ENCODE measurements at places on chromosomes 7 and 10.
A peak's percentile ranks its signal among the peaks of the same experiment; 100 is the strongest.

GRCh38 chr7:14125998-14126397, 136.5 kb upstream of the ETV1 start:
- no peak for DNase-seq

DNA sequence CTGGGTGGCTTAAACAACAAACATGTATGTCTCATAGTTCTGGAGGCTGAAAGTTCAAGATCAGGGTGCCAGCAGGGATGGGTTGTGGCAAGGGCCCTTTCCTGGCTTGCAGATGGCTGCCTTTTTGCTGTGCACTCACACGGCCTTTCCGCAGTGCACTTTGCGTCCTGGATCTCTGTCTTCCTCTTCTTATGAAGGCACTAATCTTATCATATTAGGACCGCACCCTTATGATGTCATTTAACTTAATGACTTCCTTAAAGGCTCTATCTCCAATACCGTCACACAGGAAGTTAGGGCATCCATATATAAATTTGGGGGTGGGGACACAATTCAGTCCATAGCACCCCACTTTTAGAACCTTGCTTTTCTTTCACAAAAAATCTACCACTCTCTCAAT, 255.2 kb downstream of the SNX13 start:
- no peak for DNase-seq

- DNase-seq = no peak
These were observed 557.0 kb upstream of the IGFBP3 start for GRCh38 chr7:46478046-46478445.

GRCh38 chr7:1883834-1884582, 213.9 kb downstream of the ELFN1 start:
- no peak for DNase-seq

DNA sequence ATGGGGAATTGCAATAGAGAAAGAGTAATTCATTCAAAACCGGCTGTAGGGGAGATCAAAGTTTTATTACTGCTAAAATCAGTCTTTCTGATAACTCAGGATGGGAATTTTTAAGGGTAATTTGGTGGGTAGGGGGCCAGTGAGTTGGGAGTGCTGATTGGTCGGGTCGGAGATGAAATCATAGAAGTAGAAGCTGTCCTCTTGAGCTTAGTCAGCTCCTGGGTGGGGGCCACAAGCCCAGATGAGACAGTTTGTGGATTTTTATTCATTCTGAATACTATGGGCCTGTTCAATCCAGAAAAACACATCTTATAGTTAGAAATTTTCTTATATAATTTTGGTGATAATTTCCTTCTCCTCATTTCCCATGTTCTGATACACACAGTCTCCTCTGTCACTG, 25.4 kb downstream of the CALD1 start:
- DNase-seq = no peak

DNA sequence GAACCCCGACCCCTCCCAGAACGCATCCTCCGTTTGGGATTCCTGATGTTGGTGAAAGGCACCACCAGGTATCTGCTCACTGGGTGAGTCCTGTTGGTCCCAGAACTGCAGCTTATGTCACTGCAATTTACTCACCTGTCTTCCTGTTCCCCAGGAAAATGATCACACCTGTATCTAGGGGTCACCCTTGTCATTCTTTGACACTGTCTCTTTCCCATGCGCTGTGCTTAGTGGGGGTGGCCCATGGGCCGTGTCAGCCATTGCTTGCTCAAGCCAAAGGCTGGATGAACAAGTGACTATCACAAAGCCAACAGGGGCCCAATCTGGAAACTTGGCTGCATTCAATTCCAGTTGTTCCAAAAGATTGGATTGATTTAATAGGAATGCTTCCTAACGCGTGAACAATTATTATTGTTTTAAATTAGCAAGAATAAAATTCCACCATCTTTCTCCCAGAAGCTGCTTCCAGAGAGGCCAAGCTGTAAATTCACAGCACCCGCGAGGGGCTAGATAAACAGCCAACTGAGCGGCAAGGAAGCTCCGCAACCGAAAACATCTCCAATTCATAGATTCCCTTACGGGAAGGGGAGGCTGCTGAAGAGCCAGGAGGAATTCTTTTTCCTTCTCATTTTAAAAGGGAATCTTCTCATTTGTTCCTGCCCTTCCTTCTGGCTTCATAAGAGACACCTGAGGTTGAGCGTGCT, 134.8 kb upstream of the ZMIZ1 start:
- no peak for DNase-seq

GRCh38 chr10:95328013-95328412, 37.2 kb upstream of the PDLIM1 start:
- DNase-seq = no peak

GRCh38 chr10:987870-988666, at the start of gene GTPBP4:
GTPBP4 (plus strand) TSS chr10:988434; CDS start chr10:988480, 46 bp downstream.
- peak; percentile 97 for DNase-seq

- DNase-seq = peak; percentile 81
These were observed 1.9 kb upstream of the SH2D4B start for GRCh38 chr10:80535671-80536360.

- DNase-seq = no peak
These were observed 57.6 kb upstream of the ADGRA1 start for GRCh38 chr10:133030126-133030525.

- no peak for DNase-seq
These were observed 185.1 kb upstream of the PRPS1L1 start for GRCh38 chr7:18212758-18213157.

GRCh38 chr7:151706277-151707104, 170.4 kb downstream of the PRKAG2 start:
- DNase-seq = no peak

GRCh38 chr10:34816501-34817002, 1.5 kb upstream of the PARD3 start:
- no peak for DNase-seq

- no peak for DNase-seq
These were observed 114.1 kb upstream of the MACROH2A2 start for GRCh38 chr10:69938541-69938991.

DNA sequence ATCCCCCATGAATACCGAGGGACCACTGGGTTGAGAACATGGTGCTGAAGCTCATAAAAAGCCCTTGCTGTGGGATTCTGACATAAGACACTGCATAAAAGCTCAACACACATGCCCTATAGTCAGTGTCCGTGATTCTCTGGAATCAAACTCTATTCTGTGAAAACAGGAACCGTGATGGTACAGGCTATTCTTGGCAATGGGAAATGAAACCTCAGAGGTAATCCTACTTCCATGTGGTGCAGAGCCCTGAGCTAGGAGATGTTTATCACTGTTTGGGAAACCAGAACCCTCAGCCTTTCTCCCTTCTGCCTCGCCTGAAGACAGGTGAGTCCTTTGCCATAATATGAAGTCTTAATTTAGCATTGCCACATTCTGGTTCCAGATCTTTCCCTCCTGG, 80.8 kb upstream of the PRSS1 start:
- DNase-seq = no peak

GRCh38 chr10:114436941-114437340, 32.6 kb upstream of the AFAP1L2 start:
- no peak for DNase-seq

- peak; percentile 35 for DNase-seq
These were observed 112.1 kb downstream of the VPS41 start for GRCh38 chr7:38796626-38797501.

DNA sequence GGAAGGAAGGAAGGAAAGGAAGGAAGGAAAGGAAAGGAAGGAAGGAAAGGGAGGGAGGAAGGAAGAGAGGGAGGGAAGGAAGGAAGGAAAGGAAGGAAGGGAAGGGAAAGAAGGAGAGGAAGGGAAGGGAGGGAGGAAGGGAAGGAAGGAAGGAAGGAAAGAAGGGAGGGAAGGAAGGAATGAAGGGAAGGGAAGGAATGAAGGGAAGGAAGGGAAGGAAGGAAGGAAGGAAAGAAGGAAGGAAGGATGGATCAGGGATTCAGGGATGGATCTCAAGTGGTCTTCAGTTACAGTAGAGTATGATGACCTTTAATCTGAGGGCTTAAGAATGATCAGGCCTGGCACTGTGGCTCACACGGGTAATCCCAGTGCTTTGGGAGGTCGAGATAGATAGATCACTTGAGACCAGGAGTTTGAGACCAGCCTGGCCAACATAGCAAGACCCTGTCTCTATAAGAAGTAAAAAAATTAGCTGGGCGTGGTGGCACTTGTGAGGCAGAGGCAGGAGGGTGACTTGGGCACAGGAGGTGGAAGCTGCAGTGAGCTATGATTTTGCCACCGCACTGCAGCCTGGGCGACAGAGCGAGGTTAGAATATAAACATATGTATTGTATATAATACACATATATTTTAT, 760 bp upstream of the FOXK1 start:
- peak; percentile 23 for DNase-seq

DNA sequence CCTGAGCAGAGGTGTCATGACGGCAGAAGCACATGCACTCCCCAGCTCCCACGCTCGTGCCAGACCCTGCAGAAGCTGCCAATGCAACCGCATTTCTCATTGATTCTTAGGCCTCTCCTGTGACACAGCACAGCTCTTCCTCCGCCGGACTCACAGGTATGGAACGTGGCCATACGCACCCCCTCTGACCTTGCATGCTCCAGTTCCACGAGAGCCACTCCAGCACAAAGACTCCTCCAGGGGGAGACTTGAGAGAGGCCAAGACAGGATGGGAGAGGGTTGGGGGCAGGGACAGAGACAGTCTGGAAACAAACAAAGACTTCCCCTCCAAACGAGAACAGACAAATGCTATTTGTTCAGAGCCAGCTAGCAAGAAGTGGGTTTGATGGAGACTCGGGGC, 124.3 kb upstream of the PPP2R2D start:
- no peak for DNase-seq

DNA sequence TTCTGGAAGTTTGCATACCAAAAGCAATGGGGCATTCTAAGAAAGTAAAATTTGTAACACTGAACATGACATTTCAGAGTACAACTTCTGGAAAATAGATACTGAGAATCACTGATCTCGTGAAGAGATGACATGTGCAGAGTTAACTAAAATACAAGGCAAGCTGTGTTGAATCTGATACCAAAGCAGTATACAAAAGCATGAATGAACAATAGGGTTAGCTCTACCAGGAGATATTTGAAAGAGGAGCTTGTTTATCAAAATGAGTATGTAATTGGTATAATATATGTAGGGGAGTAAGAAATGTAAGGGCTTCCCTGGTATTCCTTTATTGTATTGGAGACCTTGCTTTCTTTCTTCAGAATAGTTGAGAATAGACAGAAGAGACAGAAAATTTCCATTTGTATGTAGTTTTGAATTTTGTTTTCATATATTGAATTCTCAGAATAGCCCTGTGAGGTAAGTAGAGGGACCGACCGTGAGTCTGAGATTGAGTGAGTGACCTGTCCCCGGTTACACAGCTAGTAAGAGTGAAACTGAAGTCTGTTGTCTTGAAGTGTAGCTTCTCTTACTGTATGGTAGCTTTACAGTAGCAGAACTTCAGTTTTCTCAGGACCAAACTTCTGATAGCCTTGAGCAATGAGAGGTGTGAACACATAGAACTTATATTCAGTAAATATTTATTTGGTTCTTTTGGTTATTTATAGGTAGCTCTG, 5.0 kb downstream of the HBP1 start:
- no peak for DNase-seq

GRCh38 chr7:21281193-21281592, 146.7 kb upstream of the SP4 start:
- no peak for DNase-seq

DNA sequence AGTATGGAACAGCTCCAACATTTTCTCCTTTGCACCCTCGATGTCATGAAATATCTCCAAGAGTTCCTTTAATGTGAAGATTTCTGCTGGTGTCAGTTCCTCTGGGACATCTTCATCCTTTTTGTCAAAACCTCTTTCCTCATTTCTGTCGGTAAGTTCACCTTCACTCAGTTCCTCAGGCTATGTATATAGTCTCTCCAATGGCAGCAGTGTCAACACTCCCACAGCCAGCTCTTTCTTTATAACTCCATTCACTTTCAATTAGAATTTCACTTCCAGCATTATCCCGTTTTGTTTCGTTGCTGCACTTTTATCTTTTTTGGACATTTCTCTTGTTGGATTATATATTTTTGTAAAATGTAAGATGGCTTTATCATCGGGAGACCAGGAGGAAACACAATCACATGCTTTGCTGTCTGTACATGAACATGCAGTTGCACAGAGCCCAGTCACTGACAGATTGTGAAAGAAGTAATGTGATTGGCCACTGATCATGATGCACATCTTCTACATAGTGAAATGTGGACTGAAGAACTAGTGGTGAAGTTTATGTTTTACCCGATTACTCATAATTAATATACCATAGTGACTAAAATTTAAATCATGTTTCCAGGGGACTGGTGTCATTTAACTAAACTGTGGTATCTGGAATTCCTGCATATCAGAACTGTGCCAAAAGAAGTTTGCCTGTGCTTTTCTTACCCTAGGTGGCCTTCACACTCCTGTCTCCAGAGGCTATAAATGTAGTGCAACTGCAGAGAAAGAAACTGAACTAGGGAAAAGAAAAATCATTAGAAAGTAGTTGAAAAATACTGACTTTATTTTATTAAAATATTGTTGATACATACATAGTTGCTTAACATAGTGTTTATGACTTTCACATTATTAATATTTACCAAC, 289.6 kb downstream of the PPP1R3A start:
- DNase-seq = no peak

GRCh38 chr10:87852089-87852488, 11.2 kb downstream of the KLLN start:
- no peak for DNase-seq

DNA sequence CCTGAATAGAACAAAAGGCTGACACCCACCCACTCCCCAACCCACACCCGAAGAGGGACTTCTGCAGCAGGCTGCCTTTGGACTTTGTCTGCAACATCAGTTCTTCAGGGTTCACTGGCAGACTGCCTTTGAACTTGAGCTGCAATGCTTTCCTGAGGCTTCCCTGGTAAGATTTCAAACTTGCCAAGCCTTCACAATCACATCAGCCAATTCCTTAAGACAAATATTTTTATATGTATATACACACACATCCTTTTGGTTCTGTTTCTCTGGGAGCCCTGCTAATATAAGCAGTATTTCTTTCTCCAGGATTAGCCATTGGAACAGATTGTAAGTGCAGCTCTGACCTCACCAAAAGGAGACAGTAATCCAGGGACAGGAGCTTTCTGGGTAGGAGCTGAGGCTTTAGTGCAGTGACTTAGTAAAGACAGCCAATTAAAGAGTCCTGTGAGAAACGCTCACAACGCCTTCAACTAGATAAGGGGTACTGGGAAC, 55.6 kb upstream of the KMT2E start:
- no peak for DNase-seq

DNA sequence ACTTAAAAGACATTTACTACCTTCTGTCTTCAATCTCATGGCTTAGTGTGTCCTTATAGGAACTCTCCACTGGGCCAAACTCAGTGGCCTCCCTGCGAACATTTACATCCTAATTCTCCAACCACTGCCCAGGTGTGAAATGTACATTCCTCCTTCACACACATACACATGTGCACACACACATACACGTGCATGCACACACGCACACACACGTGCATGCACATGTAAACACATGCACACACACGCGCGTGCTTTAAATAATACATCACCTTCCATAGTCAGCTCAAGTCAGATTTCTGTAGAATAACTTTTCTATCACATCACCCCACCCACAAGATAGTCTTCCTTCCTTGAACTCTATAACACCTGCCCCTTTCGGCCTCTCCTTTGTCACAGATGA, 216.5 kb downstream of the TMEM178B start:
- DNase-seq = no peak
